Forelimb muscle (tissue), 1 donor: ENCODE measurements at places on chromosomes 6 and 20. TPM values are rescaled to one million over a fixed set of nuclear protein-coding genes. Genes with fewer than 3 reads are reported as not detected.

- no peak for DNase-seq
Observed at GRCh38 chr6:170166511-170167122, 124.3 kb downstream of the DLL1 start.

GRCh38 chr20:4563534-4563933 lies 158.2 kb upstream of the PRND start:
- peak; percentile 4 for DNase-seq

DNA sequence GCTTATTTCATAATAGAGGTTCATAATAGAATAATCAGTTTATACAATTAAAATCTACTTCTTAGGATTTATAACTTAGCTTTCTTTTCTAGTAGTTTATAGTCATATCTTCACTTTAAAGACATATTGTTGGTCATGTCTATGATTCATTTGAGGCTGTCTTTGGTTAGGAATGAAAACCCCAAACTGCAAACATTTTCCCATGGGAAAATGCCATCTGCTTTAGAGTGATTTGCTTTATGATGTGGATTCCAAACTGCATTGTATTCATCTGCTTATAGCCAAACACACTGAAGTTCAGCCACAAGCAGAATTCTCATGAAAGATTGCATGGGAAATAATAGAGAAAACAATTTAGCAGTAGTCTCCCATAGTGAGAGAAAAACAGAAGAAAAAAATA lies 128.0 kb downstream of the RFPL4B start:
- DNase-seq = no peak

DNA sequence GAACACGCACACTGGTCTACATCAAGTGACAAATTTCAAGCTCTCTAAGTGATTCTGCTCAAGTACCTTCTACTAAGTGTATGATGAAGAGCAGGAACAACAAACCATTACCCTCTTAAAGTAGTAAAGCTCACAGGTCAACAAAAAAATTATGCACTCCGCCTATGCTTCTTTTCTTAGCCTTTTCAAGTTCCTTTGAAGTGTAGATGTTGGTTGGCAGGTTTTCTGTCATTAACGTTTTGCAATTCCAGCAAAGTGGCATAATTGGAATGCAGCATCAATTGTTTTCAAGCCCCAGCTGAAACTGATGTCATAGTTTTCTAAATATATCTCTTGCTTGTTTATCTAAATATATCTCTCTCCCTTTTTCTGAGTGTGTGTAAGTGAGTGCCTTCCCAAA lies 396.9 kb upstream of the EYS start:
- no peak for DNase-seq

- no peak for DNase-seq
Observed at GRCh38 chr6:125258651-125259353, 43.0 kb downstream of the HDDC2 start.

DNA sequence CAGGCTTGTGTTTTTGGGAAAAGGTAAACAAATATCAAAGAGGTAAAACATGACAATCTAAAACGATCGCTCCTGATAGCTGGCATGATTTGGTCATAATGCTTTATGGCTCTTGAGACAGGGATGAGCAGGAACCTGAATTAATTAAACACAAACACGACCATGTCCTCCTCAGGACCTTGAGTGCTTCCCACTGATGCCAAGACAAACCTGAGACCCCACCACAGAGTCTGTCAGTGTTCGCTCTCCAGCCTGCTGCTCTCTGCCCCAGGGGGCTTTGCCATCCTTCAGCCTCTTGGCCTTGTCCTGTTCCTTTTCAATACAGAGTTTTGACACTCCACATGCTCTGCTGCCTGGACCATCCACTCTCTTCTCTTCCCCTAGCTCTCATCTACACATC lies 119.4 kb downstream of the MAN1A1 start:
- DNase-seq = no peak

GRCh38 chr6:56714982-56715456 lies 72.3 kb upstream of the DST start:
- DNase-seq = no peak

DNA sequence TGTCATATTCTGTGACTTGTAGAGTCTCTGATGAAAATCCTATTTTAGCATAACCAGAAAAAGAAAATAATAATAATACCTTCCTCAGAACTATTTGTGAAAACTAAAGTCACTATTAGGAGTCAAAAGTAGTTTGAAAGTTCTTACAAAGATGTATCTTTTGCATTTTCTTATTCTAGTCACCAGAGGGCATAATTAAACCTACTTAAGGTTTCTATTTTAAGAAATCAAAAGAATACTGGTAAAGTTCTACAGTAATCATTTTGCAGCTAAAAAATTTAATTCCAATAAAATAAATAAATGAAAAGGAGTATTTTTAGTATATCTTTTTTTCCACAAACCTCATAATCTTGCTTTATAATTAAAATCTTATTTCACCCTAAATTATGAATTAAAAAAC lies 28.0 kb upstream of the MCM9 start:
- DNase-seq = no peak

- no peak for DNase-seq
Observed at GRCh38 chr6:81606965-81607381, 145.5 kb downstream of the TENT5A start.

DNA sequence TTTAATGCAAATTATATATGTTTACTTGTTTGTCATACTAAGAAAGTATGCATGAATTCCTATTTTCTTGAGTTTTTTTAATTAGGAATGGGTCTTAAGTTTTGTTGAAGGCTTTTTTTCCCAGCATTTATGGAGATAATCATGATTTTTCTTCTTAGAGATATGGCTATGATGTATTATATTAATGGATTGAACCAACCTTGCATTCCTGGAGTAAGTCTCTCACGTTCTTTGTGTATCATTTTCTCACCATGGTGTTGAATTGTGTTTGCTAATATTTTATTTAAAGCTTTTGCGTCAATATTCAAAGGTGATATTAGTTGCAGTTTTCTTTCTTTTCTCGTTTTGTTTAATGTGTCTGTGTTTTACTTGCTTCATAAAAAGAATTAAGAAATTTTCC lies 48.4 kb upstream of the SLC35D3 start:
- DNase-seq = no peak

GRCh38 chr6:75334266-75335040 lies 49.9 kb upstream of the TMEM30A start:
- DNase-seq = no peak

DNA sequence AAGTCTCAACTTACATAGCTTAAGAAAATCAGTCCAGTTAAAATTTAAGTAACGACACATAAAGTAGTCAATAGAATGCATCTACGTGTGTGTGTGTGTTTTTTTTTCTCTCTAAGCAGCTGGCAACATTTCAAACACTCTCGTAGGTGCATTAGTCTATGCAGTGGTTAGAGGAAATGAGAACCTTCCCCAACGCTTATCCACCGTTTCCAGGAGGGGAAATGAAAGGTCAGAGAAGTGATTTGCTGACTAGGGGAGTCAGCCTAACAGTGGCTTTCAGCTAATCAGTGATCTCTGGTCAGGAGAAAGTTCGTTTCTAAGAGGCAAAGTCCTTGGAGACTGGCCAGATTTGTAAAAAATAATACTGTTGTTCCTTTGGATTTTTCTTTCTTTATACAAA lies 806.6 kb downstream of the C6orf118 start:
- no peak for DNase-seq

DNA sequence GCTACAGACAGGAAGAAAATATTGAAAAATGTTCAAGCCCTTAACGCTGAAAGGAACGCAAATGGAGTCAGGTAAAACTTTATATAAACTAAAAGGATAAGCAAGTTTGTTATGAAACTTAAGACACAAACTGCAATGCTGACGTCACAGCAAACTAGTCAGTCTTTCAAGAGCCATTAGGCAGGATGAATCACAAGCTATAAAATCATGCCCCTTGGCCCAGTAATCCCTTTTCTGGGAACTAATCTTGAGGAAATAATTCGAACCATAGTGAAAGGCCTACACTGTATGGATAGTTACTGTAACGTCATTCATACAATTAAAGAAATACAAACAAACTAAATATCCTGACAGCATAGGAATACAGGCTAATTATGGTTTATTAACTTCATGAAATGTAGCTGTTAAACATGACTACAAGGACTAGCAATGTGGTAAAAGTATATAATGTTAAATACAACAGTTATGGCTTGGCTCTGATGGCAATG lies 42.7 kb upstream of the HINT3 start:
- no peak for DNase-seq

DNA sequence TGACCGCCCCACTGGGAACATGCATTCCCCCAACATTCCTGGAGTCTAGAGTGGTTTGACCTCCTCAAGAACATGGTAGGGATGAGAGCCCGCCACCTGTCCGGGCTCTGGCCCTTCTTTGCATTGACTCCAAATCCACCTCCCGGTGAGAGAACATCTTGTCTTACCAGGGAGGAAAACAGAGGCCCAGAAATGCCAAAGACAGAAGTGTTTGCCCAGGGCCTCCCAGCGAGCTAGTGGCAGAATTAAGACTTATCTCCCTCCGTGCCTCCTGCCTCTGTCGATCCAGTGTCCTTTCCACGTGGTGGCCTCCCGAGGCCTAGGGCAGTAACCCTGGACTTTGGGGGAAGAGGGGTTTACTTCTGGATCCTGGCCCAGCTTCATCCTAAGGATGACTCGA lies 134.8 kb downstream of the JPH2 start:
- no peak for DNase-seq

DNA sequence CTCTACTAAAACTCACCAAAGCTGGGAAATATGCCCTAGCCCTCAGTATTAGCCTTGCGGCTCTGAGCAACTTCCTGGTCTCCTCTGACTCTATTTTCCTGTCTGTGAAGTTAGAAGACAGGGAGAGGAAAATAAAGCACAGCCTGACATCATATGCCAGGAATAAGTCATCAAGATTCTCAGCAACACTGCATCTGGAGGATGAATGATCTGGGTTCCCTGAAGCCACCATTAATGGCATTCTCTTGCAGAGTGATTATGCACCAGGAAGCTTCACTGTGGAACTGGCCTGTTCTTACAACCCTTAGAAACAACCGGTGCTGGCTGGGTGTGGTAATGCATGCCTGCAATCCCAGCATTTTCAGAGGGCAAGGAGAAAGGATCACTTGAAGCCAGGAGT lies 12.4 kb downstream of the ADGRF5 start:
- DNase-seq = no peak

DNA sequence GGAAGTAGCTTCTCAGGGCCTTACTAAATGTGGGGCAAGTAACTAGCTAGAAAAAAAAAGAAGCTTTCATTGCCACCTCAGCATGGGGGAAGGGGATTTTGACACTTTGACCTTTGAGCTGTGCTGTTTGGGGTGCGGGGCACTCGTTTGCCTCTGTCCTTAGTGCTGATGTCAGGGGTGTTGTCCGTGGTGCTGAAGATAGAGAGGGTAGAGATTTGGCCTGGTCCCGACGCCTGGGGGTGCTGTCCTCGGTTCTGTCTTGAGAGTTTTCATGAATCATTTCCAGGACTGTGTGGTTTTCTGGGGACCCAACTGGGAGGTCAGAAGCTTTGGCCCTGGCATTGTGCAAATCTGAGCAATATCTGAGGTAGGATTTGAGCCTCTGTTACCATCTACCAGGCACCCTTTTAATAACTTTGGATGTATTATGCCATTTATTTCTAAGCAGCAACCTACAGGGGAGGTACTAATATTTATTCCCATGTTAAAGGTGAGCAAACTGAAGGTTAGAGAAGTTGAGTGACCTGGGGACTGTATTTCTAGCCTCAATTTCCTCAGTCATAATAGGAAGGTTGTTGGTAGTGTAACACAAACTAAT lies 78.0 kb downstream of the DLGAP4 start:
- no peak for DNase-seq

DNA sequence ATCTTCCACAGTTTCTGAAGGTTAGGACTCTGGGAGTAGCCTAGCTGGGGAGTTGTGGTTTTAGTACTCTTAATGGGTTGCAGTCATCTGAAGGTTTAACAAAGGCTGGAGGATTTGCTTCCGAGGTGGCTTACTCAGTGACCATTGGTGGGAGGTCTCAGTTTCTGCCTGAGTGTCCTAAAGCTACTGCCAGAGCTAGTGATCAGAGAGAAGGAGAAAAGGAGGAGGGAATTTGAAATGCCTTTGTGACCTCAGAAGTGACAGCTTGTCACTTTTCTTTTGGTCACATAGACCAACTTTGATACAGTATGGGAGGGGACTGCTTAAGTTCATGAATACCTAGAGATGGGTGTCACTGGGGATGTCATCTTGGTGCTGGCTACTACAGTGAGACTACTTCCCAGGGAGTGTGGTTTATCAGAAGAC lies 41.3 kb downstream of the NCOA3 start:
- DNase-seq = no peak

- no peak for DNase-seq
Observed at GRCh38 chr6:168035098-168035660, 37.7 kb downstream of the KIF25 start.

GRCh38 chr6:154308986-154309385 lies 47.6 kb downstream of the IPCEF1 start:
- no peak for DNase-seq

GRCh38 chr6:16154904-16155303 lies 26.0 kb downstream of the MYLIP start:
- DNase-seq = peak; percentile 88

GRCh38 chr6:145155411-145155810 lies 579.9 kb downstream of the EPM2A start:
- no peak for DNase-seq

DNA sequence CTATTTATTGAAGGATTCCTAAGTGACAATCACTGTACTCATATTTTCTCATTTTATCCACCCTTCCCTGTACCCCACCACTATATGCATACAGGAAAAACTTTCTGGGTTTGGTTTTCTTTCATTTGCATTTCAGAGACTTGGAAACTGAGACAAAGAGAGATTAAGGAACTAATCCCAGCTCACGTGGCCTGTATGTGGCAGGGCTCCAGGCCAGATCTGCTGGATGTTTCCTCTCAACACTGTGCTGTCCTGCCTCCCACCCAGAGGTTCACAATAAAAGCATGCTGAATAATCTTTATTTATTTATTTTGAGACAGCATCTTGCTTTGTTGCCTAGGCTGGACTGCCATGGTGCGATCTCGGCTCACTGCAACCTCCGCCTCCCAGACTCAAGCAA lies 50.2 kb downstream of the CEP162 start:
- no peak for DNase-seq

Gene WFDC13
- not detected for polyA plus RNA-seq

Gene MTFR2
- polyA plus RNA-seq = 1.1 TPM

Gene CCR6
- polyA plus RNA-seq = not detected

Gene SNX14
- polyA plus RNA-seq = 42.9 TPM

Gene MYO6
- 5.8 TPM for polyA plus RNA-seq

Gene SRMS
- polyA plus RNA-seq = not detected

Gene PRSS16
- 0.27 TPM for polyA plus RNA-seq

Gene R3HDML
- not detected for polyA plus RNA-seq

Gene TRIM39
- polyA plus RNA-seq = 7.3 TPM

Gene APOM
- polyA plus RNA-seq = 4.3 TPM

Gene GMEB2
- 6.8 TPM for polyA plus RNA-seq

Gene PRICKLE4
- 3.0 TPM for polyA plus RNA-seq

Gene OLIG3
- not detected for polyA plus RNA-seq

Gene HLA-DQA1
- polyA plus RNA-seq = 1.7 TPM

Gene RPS6KA2
- polyA plus RNA-seq = 22.5 TPM

Gene HLA-G
- 3.3 TPM for polyA plus RNA-seq

Gene RPS21
- 1,316 TPM for polyA plus RNA-seq
